ENCODE measurements at places on chromosomes 3 and 15.

DNA sequence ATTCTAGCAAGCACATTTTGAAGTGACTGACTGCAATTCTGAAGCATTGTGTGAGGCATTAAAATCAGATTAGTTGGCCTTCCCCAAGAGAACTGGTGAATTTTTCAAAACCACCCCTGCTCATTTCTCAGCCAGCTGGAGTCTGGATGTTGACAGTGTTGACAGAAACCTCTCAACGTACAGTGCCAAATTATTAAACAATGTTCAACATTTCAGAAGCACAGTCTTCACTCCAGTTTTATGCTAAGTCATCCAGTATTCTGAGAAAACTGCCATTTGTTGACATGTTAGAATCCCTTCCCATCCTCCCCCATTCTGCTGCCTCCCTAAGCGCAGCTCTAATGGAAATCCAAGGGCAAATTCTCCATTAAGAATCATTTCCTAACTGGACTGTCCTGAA is 369.3 kb upstream of the TRIM42 start:
- DNase-seq: no peak

DNA sequence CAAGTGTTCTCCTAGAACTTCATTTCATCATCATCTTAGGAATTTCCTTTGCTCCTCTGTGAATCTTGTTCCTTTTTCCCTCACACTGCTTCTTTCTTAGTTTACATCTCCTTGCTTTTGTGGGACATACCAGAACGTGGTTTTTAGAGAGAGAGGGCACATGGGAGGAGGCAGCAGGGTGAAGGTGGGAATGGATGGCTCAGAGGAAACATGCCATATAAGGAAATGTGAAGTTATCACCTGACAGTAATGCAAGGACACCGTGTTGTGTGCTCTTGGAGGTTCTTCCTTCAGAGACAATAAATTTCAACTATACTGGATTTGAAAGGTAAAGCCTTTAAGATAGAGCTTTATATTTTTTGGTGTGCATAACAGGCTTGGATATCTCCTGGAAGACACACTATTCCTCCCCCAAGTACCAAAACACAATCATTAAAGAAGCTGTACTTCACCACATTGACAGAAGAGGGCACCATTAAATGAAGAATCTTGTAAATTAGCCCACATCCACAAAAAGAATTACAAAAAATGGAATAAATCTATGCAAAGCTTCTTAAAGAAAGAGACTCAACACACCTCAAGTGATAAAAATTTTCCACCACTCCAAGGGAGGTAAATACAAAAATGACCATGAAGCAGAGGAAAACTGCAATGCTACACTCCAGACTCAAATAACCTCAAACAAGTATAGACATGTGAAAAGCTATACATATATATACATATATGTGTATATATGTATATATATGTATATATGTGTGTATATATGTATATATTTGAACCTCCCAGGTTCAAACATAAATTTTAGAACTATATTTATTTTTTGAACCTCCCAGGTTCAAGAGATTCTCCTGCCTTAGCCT is 26.1 kb downstream of the RPL39L start:
- DNase-seq: no peak

GRCh38 chr3:14620512-14620911 is 31.1 kb upstream of the CCDC174 start:
- DNase-seq: no peak

DNA sequence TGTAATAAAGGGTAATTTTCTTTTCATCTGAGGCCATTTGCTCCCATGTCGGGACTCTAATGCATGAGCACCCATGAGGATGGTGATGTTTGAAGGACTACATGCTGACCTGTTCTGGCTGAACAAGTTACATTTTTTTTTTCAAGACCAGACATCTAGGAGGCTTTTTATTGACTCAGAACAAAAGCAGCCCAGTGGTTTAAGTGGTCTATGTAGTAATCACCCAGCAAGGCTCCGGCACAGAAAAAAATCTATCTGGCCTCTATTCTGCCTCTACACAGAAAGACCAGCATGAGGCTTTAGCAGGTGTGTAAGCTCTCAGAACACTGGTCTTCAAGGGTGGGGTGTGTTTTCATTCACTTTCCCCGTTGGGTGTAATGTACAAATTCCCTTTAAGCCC is 95.1 kb upstream of the ZBED2 start:
- DNase-seq: peak; percentile 11

DNA sequence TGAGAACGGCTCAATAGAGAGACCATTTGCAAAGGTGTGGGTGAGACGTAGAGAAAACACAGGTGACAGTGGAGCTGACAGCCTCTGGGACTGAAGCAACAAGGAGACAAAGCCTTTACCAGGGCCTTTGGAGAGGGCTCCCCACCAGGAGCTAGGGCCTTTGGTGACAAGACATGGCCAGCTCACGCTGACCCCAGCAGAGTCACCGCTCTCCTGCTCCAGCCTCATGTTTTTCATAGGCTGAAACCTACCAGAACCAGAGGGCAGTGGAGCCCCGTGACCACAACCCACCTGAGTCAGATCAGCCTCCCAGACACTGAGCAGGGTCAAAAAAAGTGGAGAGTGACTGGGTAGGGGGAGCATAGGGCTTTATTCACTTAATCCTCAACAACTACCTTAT is 214.7 kb downstream of the SHQ1 start:
- DNase-seq: no peak

- DNase-seq: no peak
These were observed 371.7 kb upstream of the CNTN6 start for GRCh38 chr3:721086-721485.

DNA sequence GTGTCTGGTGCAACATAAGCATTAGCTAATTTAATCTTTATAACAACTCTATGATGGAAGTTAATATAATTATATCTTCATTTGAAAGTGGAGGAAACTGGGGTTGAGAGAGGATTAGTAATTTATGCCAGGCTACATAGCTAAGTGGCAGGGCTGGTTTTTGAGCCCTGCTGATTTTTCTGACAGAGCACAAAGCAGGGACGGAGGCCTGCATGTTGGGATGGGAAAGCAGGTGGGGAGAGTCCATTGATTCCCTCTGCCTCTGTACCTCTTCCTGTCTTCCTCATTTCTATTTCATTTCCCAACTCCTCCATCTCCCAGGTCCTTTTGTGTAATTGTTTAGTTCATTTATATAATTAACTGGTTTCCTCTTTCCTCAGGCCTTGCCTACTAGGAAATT is 251.6 kb upstream of the ZPLD1 start:
- DNase-seq: no peak

GRCh38 chr3:189898559-189899153 is 222.0 kb downstream of the P3H2 start:
- no peak for DNase-seq

DNA sequence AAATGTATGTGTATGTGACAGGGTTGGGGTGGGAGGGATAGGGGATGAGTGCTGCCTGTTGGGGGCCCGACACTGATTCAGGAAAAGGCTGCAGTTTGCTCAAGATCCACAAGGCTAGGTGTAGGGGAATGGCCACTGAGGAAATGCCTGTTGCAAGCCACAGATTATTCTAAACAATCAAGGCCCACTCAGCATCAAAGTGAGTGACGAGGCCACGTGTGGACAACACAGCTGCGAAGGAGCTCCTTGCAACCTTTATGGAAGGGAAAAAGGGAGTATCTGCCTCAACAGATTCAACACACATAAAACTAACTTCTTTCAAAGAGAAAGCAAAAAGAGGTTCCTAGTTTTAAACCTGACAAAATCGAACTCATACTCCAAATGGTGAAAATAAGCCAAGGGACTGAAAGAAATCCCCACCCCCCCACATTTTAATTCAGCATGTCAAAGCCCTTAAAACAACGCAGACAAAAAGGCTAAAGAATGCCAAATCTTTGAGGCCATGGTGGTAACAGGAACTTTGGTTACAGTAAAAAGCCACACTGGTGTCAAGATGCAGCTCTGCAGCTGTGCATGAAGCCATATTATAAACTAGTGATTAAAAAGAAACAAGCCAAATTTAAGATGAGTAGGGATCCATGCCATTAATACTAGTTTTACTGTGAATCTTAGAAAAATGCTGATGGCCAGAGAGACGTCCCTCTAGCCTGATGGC is 3.6 kb downstream of the POLG start:
- DNase-seq: no peak

- no peak for DNase-seq
These were observed 389.9 kb downstream of the SHQ1 start for GRCh38 chr3:72458375-72458774.

DNA sequence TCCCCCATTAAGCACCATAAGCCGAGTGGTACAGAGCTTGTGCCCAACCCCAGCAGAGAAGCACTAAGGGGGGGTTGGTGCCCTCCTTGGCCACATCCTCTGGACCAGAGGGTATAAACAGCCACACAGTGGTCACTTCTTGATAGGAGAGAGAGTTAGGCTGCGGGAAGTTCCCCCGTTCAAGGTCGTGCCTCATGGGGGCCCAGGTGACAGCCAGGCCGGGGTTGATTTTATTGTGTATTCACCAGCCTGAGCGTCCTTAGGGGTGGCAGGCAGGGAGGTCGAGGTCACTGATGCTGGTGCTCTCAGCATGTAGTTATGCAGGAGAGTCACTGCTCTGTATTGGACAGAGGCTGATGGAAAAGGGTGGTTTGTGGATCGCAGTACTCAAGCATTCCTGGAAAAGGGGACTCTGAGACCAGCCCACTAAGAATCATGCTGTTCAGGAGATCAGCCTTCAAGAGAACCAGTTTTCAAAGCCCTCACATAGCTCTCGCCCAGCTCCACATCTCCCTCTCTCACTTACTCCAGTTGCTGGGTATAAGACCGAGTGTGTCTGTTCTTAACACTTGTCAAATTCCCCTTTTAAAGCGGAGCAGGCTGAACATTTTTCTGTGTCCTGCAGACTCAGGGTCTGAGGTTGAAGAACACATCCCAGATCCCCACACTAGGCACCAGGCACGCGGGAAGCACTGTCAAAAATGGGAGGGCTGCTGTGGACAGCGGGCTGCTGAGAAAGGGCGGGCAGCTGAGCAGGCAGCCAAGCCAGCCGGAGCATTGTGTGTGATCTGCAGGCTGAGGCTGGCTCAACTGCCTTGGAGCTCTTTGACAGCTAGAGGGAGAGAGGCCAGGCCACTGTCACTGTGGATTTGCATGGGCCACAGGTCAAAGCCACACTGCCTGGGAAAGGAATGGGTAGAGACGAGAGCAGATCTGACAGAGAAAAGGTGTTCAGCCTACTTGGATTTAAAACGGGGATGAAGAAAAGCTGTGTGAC is 279.3 kb upstream of the LRRFIP2 start:
- no peak for DNase-seq

- DNase-seq: no peak
These were observed 274.7 kb downstream of the CD47 start for GRCh38 chr3:107816107-107816506.

GRCh38 chr3:132629928-132630327 is 29.7 kb downstream of the ACAD11 start:
- no peak for DNase-seq

GRCh38 chr3:69532547-69533224 is 146.8 kb upstream of the FRMD4B start:
- DNase-seq: no peak

DNA sequence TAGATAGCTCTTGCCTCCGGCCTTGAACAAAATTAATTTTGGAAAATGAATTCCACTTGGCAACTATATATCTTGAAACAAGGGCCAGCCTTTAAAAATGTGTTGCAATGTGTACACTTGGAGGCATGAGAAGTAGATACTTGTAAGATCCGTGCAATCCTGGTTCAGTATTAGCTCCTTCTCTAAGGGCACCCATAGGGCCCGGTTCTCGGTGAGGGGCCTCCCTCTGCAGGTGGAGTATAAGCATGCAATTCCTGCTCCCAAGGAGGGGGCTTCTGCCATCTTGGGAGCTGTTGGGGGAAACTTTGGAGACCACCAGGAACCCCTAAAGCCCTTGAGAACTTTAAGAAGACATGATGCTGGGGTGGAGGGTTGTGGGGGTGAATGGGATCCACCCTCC is 388.7 kb upstream of the RGMA start:
- DNase-seq: no peak

DNA sequence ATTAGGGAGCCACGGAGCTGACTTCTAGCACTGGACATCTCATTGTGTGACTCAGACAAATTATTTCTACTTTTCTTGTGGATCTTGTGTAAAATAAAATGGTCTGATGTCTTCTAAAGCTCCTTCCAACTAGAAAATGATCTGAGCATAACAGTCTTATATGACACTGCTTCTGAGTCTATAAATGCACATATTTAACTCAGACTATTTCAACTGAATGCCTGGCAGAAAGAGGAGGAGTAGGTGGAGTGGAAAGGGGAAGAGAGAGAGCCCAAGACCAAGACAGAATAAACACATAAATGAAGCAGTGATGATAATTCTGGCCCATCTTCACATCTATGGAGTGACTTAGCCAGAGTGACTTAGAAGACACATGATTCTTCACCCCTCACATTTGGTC is 162.3 kb upstream of the PDZRN3 start:
- no peak for DNase-seq

DNA sequence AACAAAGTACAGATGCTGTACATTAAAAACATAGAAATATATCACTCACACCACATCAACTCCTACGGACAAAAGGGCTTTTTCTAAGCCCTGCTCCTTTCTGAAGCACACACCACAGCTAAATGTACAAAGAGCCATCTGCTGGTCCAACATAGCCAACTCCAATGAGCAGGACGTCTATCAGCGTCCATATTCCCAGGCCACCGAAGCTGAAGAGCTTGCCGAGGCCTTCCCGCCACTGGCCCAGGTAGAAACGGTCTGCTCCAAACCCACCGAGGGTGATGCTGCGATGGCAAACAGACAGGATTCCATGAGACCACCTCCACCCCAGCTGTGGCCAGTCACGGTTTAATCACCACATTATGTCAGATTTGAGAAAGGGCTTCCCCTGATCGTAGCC is 9.8 kb downstream of the TM2D3 start:
- no peak for DNase-seq

- no peak for DNase-seq
These were observed 184.3 kb downstream of the PLCH1 start for GRCh38 chr3:155560594-155560993.

DNA sequence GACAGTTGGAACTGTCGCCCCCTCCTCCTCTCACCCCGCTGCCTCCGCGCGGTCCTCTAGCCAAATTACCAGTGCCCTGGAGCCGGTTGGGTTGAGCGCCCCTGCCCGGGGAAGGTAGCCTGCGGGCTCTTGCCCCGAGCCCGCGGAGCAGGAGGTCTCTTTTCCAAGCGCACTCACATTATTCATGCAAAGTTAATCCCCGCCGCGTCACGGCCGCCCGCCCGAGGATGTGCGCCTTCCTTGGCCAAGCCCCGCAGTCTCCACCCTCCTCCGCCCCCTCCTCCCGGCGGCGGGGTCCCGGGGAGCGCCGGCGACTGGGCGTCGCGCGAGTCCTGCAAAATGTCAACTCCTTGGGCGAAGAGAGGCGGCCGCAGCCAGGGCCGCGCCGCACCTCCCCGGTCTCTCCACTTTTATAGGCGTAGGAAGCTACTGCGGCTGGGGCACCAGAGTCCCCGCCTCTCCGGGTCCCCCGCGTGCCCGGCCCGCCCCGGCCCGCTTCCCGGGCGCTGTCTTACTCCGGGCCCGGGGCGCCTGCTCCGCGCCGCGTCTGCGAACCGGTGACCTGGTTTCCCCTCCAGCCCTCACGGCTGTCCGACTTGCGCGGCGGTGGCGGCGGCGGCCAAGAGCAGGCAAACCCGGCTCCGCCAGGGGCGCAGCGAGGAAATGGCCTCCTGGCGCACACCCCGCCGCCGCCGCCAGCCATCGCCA is at the start of gene THRB:
THRB (minus strand) TSS at position 233 of the 708 bp plus-strand sequence.
- DNase-seq: no peak

GRCh38 chr15:48393645-48394506 is 62.6 kb downstream of the DUT start:
- DNase-seq: no peak

GRCh38 chr15:97645758-97646157 is 314.7 kb upstream of the ARRDC4 start:
- no peak for DNase-seq
